ENCODE measurements at places on chromosomes 2 and 18. TPM values are rescaled to one million over a fixed set of nuclear protein-coding genes. Genes with fewer than 3 reads are reported as not detected.

- DNase-seq: no peak
Observed at GRCh38 chr2:47896450-47896968, 9.8 kb downstream of the FBXO11 start.

GRCh38 chr18:13260197-13260934 lies 41.8 kb downstream of the LDLRAD4 start:
- peak; percentile 41 for DNase-seq

DNA sequence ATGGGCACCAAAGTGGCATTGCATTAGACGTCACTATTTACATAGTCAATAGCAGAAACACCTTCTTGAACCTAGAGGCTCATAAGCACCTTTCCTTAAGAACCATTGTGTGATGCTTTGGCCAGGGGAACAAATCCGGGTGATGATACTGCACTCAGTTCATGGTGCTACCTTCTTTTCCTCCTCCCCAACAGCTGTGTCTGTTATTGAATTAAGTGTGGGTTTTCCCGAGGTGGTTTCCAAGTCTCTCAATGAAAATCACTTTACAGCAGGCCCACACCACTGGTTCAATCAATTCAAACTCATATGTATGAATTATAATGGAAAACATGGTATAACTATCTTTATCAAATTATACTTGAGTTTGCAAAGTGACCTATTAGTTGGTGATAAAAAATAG lies 9.3 kb upstream of the EFEMP1 start:
- no peak for DNase-seq

DNA sequence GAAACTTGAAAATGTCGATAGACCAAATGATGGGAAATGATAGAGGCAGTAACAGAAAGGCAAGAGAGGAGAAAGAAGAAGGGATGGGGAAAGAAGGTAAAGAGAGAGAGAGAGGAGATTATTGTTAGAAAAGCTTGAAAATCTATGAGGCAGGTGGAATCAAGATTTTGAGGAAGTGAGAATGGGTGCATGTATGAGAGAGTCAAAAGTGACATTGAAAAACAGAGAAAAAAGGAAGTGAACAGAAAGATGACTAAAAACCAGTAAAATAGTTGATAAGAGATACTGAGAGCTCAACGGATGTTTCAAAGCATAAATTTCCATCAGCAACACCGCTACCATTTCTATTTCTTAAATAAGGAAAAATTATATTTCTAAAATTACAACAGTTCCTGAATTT lies 327.4 kb upstream of the CWC22 start:
- no peak for DNase-seq

- no peak for DNase-seq
Observed at GRCh38 chr2:11712866-11713265, 33.6 kb upstream of the LPIN1 start.

GRCh38 chr2:45856391-45857274 lies 205.2 kb downstream of the PRKCE start:
- no peak for DNase-seq

DNA sequence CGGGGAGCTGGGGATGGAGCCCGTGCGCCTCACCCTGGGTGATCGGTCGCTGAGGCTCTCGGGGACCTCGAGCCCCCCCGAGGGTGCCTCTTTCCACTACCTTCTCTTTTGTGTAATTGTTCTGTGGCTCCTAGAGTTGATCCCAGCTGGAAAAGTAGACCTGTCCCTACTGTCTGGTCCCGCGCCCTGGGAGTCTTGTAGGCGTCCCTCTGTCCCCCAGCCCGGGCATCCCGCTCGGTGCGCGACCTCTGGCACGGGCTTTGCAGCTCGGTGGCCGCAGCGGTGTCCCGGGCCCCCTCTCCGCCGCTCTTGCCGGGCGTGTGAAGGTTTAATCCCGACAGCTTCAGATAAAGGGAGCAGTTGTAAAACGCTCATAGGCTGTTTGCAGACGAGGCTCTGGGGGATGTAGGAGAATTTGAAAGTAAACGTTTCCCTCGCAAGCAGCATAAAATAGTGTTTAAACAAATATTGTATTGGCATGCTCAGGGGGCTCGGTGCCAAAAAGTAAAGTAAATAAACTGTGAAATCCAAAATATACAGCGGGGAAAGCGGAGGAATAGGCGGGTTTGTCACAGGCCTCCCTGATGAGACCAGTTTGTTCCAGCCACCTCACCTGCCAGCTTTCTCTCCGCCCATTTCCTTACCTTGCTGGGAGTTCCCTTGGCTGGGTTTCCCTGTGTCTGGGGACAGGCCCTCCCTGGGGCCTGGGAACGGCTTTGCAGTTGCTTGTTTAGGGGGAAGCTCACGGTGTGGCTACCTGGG lies 1.9 kb downstream of the GLI2 start:
- DNase-seq: peak; percentile 46

DNA sequence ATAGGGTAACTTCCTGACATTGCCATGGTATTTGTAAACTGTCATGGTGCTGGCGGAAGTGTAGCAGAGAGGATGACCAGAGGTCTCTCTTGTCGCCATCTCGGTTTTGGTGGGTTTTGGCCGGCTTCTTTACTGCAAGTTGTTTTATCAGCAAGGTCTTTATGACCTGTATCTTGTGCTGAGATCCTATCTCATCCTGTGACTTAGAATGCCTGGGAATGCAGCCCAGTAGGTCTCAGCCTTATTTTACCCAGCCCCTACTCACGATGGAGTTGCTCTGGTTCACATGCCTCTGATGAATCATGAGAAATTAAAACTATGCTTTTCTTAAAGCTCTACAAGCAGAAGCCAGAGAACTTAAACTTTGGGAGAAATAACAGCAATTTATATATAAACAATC lies 12.7 kb upstream of the NFU1 start:
- DNase-seq: no peak

GRCh38 chr2:189506514-189506976 lies 65.3 kb downstream of the WDR75 start:
- no peak for DNase-seq

The DYNAP gene
- not detected for total RNA-seq

The PLCD4 gene
- 1.0 TPM for total RNA-seq

GRCh38 chr2:109428281-109428680 lies 185.5 kb downstream of the SEPTIN10 start:
- peak; percentile 51 for DNase-seq

Measured in posterior vena cava (tissue), 2 donors.